ENCODE measurements at places on chromosomes 2 and 18.

- DNase-seq: no peak
Measured at GRCh38 chr2:56449002-56449431, 265.2 kb downstream of the CCDC85A start.

DNA sequence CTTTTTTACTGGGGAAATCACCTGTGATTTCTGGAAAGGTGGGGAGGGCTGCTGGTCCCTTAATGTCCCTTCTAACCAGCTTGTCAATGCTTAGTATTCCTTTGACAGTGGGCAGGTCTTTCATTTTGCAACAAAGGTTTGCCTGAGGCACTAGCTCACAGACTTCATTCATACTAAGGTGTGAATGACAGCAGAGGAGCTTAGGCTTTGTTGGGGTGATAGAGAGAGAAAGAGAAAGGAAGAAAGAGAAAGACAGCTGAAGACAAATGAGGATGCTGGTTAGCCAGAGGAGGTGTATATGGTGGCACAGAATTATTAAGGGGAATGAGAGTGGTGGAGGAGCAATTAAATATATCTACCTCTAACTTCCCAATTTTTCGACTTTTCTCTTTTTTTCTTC, 28.9 kb upstream of the GTF2A1L start:
- no peak for DNase-seq

DNA sequence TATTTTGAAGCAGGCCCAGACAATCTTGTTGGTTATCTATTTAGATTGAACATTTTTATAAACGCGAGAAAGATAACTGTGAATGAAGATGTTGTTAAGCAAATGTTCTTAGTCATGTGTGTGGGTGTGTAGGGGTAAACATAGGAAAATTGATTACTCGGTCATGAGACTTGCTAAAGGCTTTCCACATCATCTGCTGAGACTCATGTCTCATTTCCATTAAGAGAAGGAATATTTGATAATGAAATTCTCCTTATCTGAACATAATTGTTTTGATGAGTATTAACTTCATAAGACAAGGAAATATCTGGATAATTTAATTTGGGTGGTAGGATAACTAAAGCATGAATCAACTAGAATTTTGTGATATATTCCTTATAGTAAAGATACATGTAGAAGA, 19.7 kb downstream of the CCDC102B start:
- no peak for DNase-seq

GRCh38 chr2:111239107-111239506, 118.4 kb downstream of the BCL2L11 start:
- no peak for DNase-seq

DNA sequence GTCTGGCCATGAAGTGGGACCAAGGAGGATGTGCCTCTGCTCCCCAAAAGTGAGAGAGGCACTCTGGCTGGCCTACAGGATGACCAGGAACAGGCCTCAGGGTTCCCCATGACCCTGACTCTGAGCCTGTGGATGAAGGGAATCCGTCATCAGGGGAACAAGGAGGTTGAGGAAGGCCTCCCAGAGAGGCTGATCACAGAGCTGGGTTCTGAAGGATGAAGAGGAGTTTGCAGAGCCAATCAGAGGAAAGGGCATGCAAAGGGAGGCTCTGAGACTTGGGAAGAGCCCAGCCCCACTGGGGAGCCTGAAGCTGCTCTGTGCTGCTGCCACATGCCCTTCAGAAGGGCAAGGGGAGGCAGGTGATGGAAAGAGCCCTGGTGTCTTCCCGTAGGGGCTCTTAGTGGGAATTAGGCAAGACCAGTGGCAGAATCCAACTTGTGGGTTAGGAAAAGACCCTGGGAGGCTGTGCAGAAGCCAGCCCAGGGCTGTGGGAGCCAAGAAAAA, 141.3 kb upstream of the ID2 start:
- DNase-seq: no peak

DNA sequence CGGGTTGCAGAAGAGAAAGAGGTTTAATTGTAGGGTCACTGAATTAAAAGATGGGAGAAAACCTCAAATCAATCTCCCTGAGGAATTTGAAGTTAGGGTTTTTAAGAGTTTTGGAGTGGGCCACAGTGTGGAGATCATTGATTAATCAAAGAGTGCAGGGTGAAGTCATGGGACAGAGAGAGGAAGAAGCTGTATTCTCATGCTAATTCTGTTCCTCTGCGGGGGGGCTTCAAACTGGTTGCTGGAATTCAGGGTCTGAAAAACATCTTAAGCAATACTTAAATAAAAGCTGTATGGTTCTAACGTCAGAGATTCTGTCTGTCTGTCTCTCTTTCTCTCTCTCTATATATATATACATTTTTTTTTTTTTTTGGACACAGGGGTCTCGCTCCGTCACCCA, 169.8 kb upstream of the SPATS2L start:
- DNase-seq: no peak

GRCh38 chr2:145412155-145412554, 892.2 kb upstream of the ZEB2 start:
- DNase-seq: no peak

- DNase-seq: no peak
Measured at GRCh38 chr2:110977403-110977802, 143.3 kb upstream of the BCL2L11 start.

DNA sequence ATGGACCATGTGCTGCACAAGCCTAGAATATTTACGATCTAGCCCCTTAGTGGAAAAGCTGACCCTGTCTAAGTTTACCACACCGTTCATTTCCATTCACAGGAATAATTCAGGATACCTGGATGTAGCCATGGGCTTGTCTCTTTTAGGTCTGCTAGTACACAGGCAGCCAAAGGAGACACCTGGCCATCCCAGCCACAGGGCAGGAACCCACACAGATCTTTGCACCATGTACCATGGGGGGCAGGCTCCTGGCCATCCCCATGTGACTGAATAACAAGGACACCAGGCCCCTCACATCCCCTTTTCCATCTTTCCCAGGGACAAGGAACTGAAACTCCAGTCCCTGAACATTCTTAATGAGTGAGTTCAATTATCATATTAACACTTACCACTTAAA, 467.3 kb upstream of the MYT1L start:
- DNase-seq: no peak
